ENCODE measurements at places on chromosomes 3 and 15. TPM values are rescaled to one million over a fixed set of nuclear protein-coding genes. Genes with fewer than 3 reads are reported as not detected.

Gene MYL3
- not detected for total RNA-seq

Gene MYRIP
- not detected for total RNA-seq

Gene GRK7
- not detected for total RNA-seq

Gene CTXN2
- not detected for total RNA-seq

All from Daoy (cell line).